Fibroblast of skin of abdomen (primary cell): ENCODE measurements at places on chromosomes 5 and 9.

DNA sequence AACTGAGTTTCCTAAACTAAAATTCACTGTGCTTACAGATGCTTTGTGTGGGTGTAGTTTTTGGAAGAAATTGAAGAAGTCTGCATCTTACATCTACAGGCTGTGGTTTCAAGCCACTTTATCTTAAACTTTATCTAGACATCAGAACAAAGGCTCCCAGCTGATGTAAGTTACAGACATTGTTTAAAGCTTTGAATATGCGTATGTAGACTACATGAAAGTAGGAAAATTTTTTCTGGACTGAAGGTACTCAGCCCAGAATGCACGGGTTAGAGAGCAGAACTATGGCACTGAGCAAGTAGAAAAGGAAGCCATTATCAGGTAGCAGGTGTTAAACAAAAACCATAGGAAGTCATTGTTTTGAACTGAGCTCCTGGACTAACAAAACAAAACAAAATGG, 185.4 kb downstream of the TTC39B start:
- no peak for DNase-seq

- no peak for DNase-seq
These were observed 118.6 kb upstream of the COL5A1 start for GRCh38 chr9:134522976-134523375.

DNA sequence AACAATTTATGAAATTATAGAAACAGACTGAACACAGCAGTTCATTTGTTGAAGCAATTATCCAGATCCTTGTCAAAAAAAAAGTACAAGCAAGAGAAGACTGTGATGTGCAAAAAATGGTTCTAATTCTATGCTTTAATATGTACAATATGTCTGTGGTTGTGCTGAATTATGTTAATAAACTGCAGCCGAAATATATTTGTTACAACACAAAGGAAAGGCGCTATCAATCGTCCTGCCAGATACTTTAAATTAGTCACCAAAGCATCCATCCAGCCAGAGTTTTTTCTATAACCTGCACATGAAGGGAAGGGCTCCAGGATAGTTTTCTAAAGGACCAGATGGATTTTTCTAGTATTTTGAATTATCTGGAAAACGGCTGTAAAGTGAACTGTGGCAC, 259.5 kb downstream of the BNC2 start:
- peak; percentile 88 for DNase-seq

GRCh38 chr9:117104206-117104605, 310.7 kb downstream of the ASTN2 start:
- DNase-seq: peak; percentile 48

DNA sequence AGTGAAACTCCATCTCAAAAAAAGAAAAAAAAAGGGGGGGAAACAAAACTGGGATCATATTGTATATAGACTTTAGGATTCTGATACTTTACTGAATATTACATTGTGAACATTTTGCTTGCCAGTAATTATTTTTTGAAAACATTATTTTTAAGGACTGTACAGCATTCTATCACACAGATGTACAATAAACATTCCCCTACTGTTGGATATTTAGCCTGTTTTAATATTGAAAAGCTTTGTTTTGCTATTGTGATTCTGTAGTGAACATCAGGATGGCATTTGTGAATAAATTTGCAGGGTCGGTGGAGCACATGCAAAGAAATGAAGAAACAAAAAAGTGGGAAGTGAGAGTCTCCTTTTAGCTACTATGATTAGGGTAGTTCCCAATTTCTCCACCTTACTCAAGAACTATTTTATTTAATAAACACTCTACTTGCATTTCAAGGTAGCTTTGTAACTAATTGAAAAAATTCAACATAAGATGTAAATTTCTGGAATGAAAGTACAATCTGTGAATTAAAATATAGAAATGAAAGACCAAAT, 18.7 kb downstream of the RASGRF2 start:
- DNase-seq: no peak

- DNase-seq: no peak
These were observed 19.0 kb downstream of the HNRNPK start for GRCh38 chr9:83960991-83961390.

- no peak for DNase-seq
These were observed 997 bp upstream of the CHD1 start for GRCh38 chr5:98929710-98930298.

DNA sequence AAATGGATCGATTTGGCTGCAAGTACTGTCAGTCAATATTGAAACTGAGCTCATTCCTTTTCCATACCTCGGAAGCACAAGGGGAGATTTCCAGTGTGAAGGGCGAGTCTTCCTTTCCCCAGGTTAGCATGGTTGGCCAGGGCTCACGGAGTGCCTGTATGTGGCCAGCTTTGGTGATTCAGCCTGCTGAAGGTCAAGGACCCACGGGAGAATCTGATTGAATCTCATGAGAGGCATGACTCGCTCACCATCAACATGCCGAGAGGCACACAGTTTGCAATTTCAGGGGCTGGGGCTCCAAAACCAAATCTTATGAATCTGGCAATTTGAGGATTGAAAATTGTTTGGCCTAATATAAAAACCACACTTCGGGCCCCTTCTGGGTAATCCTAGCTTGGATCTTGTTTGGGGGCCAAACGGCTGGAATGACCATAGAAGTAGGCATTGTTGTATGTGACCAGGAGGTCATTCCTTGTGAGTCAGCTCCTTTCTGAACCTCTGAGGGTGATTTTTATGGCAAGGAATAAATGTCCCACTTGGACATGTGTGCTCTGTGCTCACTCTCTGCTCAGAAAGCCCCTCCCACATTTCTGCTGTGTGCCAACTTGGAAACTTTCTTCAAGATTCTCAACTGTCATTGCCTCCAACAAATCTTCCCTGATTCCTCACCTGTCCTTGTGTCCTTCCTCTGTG, 69.8 kb downstream of the DOCK2 start:
- peak; percentile 60 for DNase-seq

- no peak for DNase-seq
These were observed 3.6 kb downstream of the SUSD3 start for GRCh38 chr9:93061791-93062763.

- DNase-seq: no peak
These were observed 33.4 kb downstream of the ACER2 start for GRCh38 chr9:19442240-19442639.

- peak; percentile 22 for DNase-seq
These were observed 31.4 kb downstream of the KCTD16 start for GRCh38 chr5:144202072-144202471.

DNA sequence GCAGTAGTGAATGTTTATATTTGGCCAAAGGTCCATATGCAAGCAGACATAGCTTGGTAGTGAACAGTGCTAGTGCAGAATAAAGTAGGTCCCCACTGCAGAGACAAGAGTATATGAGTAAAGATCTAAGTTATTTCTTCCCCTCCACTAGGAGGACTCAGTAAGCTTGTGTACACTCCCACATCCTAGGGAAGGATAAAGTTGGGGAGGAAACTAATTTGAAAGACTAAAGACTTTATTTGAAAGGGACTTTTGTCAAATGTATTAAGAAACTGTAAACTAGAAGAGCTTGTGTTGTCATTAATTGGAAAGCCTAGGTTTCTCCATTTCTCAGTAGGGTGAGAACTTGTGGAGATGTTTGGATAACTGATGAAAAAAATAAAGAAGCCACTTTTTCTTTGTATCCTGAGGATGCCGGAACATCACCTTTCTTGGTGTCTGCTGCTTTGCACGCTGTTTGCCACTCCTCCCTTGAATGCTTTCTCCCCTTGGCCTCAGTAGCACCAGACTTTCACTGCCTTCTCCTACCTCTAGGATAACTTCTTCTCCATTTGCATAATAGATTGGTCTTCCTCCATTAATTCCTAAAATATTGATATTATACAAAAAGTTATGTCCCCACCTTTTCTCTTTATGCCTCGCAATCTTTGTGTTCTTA, 329.0 kb downstream of the PARP8 start:
- DNase-seq: no peak

GRCh38 chr9:132699956-132700355, 29.7 kb downstream of the GTF3C4 start:
- DNase-seq: no peak

GRCh38 chr9:109001275-109001676, 12.0 kb downstream of the CTNNAL1 start:
- peak; percentile 88 for DNase-seq

DNA sequence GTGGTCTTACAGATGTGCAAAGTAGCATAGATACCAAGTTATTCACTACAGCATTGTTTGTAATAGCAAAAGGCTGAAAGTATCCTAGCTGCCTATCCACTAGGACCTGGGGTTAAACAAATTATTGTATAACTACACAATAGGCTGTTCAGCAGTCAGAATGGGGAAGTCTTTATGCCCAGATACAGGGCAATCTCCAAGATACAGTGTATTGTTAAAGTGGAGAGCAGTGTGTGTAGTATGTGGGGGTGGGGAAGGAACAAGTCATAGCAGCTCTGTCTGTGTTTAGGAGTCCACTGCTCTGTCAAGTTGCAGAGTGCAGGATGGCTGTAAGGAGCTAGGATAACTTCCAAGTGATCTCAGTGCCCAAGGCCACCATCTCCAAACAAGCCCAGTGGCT, 5.5 kb downstream of the PCYOX1L start:
- DNase-seq: no peak

DNA sequence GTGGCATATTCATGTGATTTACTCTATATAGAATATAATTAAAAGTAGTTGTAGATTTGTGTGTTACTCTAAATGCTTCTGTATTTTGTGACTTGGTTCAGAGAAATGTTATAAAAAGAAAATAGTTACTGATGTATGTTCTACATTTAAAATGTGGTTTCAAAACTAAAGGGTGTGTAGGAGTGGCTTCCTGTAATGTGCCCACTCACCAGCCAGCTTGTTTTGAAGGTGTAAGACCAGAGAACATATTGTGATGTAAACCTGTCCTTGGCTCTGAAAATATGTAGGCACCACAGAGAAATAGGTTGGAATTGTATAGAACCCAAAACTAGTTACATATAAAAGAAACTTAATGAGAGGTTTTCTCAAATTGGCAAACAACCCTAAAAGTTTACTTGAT, 51.2 kb upstream of the ARRDC3 start:
- no peak for DNase-seq

GRCh38 chr5:5626412-5626811, 203.9 kb downstream of the ICE1 start:
- no peak for DNase-seq

- no peak for DNase-seq
These were observed 11.9 kb downstream of the ZCCHC9 start for GRCh38 chr5:81313278-81313677.

DNA sequence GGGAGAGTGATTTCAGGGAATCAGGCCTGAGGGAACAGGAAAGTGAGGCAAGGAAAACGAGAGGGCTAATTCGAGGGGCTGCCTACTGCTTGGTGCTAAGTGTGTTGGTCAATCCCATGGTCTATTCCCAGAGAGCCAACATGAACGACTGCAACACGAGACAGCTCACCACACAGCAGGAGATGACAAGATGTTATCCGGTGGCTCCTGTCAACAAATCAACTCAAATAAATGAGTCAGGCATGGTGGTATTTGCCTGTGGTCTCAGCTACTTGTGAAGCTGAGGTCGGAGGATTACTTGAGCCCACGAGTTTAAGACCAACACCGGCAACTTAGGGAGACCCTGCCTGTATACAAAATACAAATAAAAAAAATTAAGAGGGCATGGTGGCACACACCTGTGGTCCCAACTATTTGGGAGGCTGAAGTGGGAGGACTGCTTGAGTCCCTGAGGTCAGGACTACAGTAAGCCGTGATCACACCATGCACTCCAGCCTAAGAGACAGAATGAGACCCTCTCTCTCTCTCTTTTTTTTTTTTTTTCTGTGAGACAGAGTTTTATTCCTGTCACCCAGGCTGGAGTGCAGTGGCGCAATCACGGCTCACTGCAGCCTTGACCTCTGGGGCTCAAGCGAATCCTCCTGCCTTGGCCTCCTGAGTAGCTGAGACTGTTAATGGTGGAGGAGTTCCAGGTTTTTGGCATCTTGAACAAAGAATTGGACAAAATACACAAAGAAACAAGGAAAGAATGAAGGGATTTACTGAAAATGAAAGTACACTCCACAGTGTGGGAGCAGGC, 9.0 kb upstream of the FAF2 start:
- peak; percentile 82 for DNase-seq

GRCh38 chr9:136013116-136013515, 51.9 kb upstream of the UBAC1 start:
- no peak for DNase-seq

DNA sequence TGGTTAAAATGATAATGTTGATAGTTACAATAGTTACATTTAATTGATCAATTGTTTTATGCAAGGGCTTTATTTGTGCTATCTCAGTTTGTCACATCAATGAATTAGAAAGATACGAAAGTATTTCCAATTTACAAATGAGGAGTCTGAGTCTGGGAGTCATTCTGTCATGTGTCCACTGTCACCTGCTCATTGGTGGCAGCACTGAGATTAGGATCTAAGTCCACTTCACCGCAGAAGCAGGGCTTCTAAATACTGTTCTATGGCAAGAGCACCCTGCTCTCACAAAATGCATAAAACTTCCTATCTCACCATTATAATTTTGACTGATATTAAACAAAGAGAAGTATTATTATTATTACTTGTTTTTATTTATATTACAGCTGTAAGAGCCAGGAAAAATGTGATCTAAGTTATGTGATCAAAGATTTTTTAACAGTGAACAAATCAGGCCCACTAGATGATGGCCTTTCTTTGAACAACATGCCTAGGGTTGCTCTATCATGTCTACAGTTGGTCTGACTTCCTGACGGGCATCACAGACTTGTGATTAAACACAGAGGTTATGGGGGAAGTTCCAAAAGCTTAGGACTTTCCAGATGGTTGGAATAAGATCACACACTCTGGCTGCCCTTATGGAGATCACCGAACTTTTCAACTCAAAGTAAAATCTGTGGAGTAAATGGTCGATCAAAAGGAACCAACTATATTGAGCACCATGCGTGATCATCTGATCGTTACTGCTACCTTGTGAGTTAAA, 15.1 kb downstream of the TLR4 start:
- DNase-seq: no peak

GRCh38 chr5:132473019-132473531, 17.5 kb downstream of the IRF1 start:
- DNase-seq: no peak

- no peak for DNase-seq
These were observed 20.6 kb upstream of the ANGPTL2 start for GRCh38 chr9:127142931-127143464.

GRCh38 chr5:147472664-147473475, 37.0 kb downstream of the DPYSL3 start:
- DNase-seq: no peak

GRCh38 chr9:87622923-87623322, 103.0 kb upstream of the CTSL start:
- peak; percentile 48 for DNase-seq
